ENCODE measurements at places on chromosomes 7 and 10.

DNA sequence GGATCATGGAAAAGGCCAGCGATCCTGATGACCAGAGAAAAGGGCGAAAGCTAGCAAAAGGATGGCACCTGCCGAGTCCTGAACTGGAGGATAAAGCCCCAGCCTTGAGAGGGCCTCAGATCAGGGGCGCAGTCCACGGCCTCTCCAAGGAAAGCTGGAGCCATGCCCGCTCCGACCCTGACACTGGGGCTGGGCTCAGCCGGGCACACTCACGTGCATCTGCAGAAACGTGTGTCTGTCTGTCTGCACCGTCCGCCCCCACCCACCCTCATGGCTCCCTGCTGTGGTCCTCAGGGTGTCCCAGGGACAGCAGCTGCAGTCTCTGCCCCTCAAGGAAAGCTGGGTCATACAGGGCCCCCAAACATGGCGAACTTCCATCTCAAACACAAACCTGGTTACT is 200.5 kb downstream of the TCERG1L start:
- no peak for DNase-seq

DNA sequence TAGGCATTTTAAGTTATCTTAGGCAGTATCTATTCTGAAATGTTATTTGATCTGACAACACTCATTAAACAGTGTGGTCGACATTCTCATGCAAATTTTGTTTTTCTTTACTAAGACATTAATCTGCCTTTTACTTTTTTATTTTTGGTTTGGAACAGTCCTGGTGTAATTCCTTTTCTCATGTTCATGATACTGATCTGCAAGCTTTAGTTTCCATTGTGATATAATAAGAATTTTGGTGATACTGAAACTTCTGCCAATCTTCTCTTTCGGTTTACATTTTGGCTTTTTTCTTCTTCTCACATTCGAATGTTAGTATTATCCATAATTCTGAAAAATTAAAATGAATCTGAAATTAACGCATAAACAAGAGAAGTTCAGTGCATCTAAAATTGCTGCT is 281.9 kb upstream of the MTPN start:
- no peak for DNase-seq

GRCh38 chr10:57664815-57665214 is 602.9 kb downstream of the IPMK start:
- no peak for DNase-seq

- no peak for DNase-seq
Measured at GRCh38 chr10:108132303-108132702, 967.8 kb upstream of the SORCS1 start.

- no peak for DNase-seq
Measured at GRCh38 chr7:2886900-2887299, 42.8 kb upstream of the GNA12 start.

DNA sequence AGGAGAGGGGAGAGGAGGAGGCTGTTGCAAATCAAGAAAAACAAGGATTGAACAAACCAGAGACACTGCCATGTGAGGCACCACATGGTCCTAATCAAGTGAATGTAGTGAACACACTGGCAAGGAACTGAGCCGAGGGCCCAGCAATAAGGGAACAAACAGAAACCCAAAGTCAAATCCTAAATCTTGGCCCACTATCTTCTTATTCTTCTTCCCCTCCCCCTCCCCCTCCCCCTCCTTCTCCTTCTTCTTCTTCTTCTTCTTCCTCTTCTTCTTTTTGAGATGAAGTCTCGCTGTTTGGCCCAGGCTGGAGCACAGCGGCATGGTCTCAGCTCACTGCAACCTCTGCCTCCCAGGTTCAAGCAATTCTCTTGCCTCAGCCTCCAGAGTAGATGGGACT is 24.0 kb downstream of the KIAA1549 start:
- no peak for DNase-seq

Data from activated T-helper 1 cell treated with Interleukin-2 at 50 U/mL for 16 hours (primary cell).